ENCODE measurements at places on chromosomes 13 and 19. TPM values are rescaled to one million over a fixed set of nuclear protein-coding genes. Genes with fewer than 3 reads are reported as not detected.

DNA sequence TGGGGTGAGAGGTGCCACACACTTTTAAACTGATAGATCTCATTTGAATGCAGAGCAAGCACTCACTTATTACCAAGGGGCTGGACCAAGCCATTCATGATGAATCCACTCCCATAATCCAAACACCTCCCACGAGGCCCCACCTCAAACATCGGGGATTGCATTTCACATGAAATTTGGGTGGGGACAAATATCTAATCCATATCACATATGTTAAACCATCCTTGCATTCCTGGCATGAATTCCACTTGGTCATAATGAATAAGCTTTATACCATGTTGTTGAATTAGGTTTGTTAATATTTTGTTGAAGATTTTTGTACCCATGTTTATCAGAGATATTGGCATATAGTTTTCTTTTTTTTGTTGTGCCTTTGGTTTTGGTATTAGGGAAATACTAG lies 1198.7 kb upstream of the ATXN8OS start:
- H3K27ac ChIP-seq, result no peak overlapping the region
- no peak overlapping the region for H3K4me3 ChIP-seq
- H3K36me3 ChIP-seq, result no peaks in the 10 kb centered on the region
- H3K4me1 ChIP-seq, result no peaks in the 10 kb centered on the region

- no peak for DNase-seq
- H3K27ac ChIP-seq, result no peak overlapping the region
- H3K27me3 ChIP-seq, result no peaks in the 10 kb centered on the region
- H3K36me3 ChIP-seq, result no peaks in the 10 kb centered on the region
- no peak overlapping the region for H3K4me3 ChIP-seq
Observed at GRCh38 chr13:80359414-80359777, 18.5 kb upstream of the SPRY2 start.

The ZNF471 gene
- 7.7 TPM for total RNA-seq

The PGLYRP2 gene
- total RNA-seq, result not detected

GRCh38 chr13:61144834-61145593 lies 270.6 kb downstream of the PCDH20 start:
- H3K4me1 ChIP-seq, result peaks cover 19% of the 10 kb centered on the region
- no peaks in the 10 kb centered on the region for H3K36me3 ChIP-seq
- no peaks in the 10 kb centered on the region for H3K27me3 ChIP-seq
- no peak overlapping the region for H3K27ac ChIP-seq

DNA sequence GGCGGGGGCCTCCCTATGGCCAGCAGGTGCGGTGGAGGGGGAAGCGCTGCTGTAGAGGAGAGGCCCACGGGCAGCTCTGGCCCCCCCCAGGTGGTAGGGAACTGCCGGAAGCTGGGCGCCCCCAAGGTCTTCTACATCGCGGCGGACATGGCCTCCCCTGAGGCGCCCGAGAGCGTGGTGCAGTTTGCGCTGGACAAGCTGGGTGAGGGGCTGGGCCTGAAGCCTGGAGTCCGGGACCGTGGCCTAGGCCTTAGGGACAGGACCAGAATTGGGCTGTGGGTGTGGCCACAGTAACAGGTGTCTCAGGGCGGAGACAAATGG lies 3.8 kb upstream of the RPL36 start:
- no peaks in the 10 kb centered on the region for H3K27me3 ChIP-seq
- H3K27ac ChIP-seq, result peak overlapping the region; percentile 75
- H3K4me1 ChIP-seq, result peaks cover under 1% of the 10 kb centered on the region
- no peak for DNase-seq
- H3K4me3 ChIP-seq, result peak overlapping the region; percentile 66

The FAM83E gene
- total RNA-seq, result not detected

GRCh38 chr13:39494006-39494405 lies 109.0 kb downstream of the LHFPL6 start:
- H3K27me3 ChIP-seq, result no peaks in the 10 kb centered on the region
- H3K36me3 ChIP-seq, result no peaks in the 10 kb centered on the region
- no peak overlapping the region for H3K27ac ChIP-seq

The C13orf42 gene
- not detected for total RNA-seq

DNA sequence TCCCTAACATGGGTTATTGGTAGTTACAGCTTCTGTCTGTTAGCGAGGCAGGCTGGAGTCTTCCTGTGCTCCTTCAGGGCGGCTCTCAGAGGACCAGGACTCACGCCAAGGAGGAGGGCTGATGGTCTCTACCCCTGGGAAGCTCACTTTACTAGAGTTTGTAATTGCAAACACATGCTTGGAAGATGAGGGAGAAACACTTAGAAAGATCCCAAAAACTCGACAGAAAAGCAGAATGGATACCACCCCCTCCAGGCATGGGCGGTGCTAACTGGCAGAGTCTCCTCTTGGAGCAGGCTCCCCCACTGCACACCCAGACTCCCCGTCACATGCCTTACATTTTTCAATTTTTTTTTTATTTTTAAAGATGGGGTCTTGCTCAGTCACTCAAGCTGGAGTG lies 62.0 kb downstream of the PARP4 start:
- H3K27ac ChIP-seq, result no peak overlapping the region
- no peaks in the 10 kb centered on the region for H3K27me3 ChIP-seq

DNA sequence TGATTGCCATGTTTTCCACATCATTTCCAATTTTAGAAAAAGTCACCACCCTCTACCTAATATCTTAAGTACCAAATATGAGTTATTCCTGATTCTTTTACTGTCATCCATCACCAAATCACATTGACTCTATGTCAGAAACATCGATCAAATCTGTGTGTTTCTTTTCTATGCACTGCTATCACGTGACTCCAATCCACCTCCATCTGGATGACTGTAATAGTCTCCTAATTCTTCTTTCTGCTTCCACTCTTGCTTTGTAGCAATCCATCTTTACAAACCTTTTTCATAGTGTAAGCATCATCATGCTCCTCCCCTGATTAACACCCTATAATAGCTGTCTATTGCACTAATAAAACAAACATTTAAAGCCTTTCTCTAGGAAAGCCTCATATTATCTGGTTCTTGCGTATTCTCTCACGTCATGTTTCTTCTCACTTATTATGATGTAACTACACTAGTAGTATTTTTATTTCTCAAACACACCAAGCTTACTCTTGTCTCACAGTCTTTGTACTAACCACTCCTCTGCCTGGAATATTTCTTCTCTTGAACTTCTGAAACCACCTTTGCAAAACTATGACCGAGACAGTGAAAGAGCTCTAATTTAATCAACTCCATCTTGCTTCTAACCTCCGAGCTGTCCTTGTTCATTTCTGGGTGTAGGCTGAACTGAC lies 10.7 kb upstream of the FPR3 start:
- peaks cover 17% of the 10 kb centered on the region for H3K4me1 ChIP-seq

DNA sequence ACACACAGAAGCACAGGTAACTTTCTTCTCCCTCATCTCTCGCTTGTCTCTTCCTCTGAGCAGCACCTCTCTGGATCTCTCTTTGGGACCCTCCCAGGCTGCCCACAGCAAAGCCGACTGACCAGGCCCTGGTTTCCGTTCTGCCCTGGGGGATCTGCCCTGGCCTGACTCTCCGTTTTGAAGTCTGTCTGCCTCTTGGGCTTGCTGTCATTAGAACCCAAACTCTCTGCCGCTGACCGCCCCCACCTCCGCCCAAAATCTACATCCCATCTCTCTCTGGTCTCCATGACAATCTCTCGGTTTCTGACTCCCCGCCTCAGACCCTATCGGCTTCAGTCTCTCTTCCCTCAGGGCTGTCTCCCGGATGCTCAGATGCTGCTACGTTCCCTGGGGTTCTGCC lies 6.9 kb downstream of the KCNC3 start:
- no peaks in the 10 kb centered on the region for H3K36me3 ChIP-seq
- H3K27ac ChIP-seq, result no peak overlapping the region
- DNase-seq, result no peak
- peaks cover 26% of the 10 kb centered on the region for H3K27me3 ChIP-seq
- no peak overlapping the region for H3K4me3 ChIP-seq

DNA sequence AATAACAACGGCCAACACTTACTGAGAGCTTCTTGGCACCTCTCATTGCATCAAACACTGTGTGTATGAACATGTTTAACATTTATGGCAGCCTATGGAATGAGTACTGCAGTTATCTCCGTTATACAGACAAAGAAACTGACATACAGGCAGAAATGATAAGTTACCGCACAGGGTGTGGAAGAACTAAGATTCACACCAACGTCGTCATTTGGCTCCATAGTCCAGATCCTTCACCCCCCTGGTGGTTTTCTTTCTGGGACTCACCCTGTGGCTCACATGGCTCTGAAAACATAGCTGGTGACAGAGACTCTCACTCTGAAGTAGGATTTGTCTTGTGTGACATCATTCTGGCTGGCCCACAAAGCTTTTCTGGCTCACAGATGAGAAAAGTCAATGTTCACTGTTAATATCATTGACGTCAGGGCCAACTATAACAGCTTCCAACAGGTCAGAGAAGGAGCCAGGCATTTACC lies 230.1 kb downstream of the DLEU7 start:
- no peaks in the 10 kb centered on the region for H3K27me3 ChIP-seq
- no peaks in the 10 kb centered on the region for H3K4me1 ChIP-seq
- H3K36me3 ChIP-seq, result no peaks in the 10 kb centered on the region
- DNase-seq, result no peak

DNA sequence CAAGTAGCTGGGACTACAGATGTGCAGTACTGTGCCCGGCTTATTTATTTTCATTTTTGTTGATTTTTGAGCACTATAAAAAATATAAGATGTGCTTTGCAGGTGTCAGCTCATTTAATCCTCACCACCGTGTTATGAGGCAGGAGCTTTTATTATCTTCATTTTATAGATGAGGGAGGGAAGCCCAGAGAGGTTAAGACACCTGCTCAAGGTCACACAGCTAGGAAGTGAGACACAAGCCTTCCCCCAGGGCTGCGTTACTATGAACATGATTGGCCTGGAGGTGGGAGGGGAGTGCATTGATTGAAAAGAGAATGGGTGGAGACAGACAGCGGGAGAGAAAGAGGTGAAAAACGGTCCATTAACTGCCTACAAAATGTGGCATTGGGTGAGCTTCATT lies 7.2 kb downstream of the ANKRD24 start:
- H3K4me3 ChIP-seq, result no peak overlapping the region
- H3K27me3 ChIP-seq, result peaks cover 18% of the 10 kb centered on the region
- no peak for DNase-seq
- H3K36me3 ChIP-seq, result no peaks in the 10 kb centered on the region
- H3K27ac ChIP-seq, result no peak overlapping the region

- H3K4me3 ChIP-seq, result no peak overlapping the region
- H3K27ac ChIP-seq, result no peak overlapping the region
- no peak for DNase-seq
- H3K36me3 ChIP-seq, result no peaks in the 10 kb centered on the region
Observed at GRCh38 chr19:7645163-7645562, 8.3 kb downstream of the STXBP2 start.

GRCh38 chr13:27355894-27356293 lies 68.5 kb upstream of the GTF3A start:
- no peak overlapping the region for H3K4me3 ChIP-seq
- no peak for DNase-seq
- peaks cover 5% of the 10 kb centered on the region for H3K27me3 ChIP-seq
- H3K4me1 ChIP-seq, result no peaks in the 10 kb centered on the region

DNA sequence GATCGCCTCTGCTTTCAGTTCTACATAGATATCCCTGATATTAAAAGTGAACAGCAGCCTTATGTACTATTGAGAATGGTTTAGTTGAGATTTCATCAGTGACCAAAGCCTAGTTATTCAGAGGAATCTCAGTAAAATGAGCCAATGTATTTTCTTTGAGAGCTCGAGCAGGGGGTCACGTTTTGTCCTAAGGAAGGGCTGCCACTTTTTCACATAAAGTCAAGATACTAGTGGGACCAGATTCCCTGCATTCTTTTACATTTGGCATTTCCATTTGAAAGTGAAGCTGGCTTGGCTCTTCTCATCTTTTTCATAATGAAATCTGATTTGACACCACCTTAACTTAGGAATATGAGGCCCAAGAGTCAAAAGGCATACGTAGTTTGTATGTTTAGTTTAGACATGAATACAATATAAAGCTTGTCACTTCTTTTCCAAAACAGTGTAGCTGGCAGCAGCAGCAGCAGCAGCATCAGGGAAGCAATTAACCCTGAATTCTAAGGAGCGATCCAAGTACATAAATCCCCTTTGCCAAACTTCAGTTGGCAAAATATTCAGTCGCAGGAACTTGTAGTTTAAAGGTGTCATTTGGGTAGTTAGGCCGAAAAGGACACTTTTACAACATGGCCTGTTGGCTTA lies 1752.2 kb upstream of the PCDH20 start:
- no peak for DNase-seq
- H3K36me3 ChIP-seq, result no peaks in the 10 kb centered on the region
- no peak overlapping the region for H3K4me3 ChIP-seq
- no peak overlapping the region for H3K27ac ChIP-seq
- H3K4me1 ChIP-seq, result no peaks in the 10 kb centered on the region

The PLK5 gene
- total RNA-seq, result not detected

DNA sequence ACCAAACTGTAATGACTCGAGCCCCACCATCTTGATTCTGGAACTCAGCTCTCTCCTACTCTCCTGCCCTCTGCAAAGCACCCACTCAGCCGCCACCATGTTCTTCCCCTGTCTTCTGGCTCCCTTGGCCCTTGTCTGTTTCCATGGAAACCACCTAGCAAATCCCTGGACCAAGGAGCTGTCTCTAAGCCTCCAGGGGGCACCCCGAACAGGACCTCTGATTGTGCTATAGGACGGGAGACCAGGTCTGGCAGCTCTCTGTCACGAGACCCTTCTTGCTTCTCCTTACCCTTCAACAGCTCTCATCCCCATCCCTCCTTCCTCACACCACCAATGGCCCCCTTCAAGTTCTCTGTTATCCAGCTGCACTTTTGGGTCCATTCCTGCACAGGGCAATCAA lies 277.7 kb upstream of the ZNF507 start:
- H3K27me3 ChIP-seq, result no peaks in the 10 kb centered on the region
- no peak overlapping the region for H3K27ac ChIP-seq
- DNase-seq, result no peak
- H3K4me3 ChIP-seq, result no peak overlapping the region
- H3K36me3 ChIP-seq, result no peaks in the 10 kb centered on the region

The PTGER1 gene
- not detected for total RNA-seq

The PRDX2 gene
- total RNA-seq, result 764 TPM

GRCh38 chr19:6534451-6535093 lies 3.7 kb downstream of the TNFSF9 start:
- no peaks in the 10 kb centered on the region for H3K36me3 ChIP-seq
- peaks cover 21% of the 10 kb centered on the region for H3K4me1 ChIP-seq
- H3K27me3 ChIP-seq, result peaks cover 54% of the 10 kb centered on the region

- DNase-seq, result no peak
- H3K4me3 ChIP-seq, result no peak overlapping the region
- H3K36me3 ChIP-seq, result no peaks in the 10 kb centered on the region
- peaks cover 18% of the 10 kb centered on the region for H3K4me1 ChIP-seq
Observed at GRCh38 chr13:27658546-27658945, 36.9 kb downstream of the POLR1D start.

GRCh38 chr19:13138916-13139198 lies 11.3 kb downstream of the STX10 start:
- peaks cover 2% of the 10 kb centered on the region for H3K4me1 ChIP-seq
- no peak for DNase-seq
- no peak overlapping the region for H3K4me3 ChIP-seq
- no peak overlapping the region for H3K27ac ChIP-seq
- peaks cover 75% of the 10 kb centered on the region for H3K36me3 ChIP-seq

- H3K27me3 ChIP-seq, result peaks cover 28% of the 10 kb centered on the region
- no peaks in the 10 kb centered on the region for H3K4me1 ChIP-seq
- DNase-seq, result no peak
- H3K27ac ChIP-seq, result no peak overlapping the region
Observed at GRCh38 chr19:17834350-17835181, 13.2 kb downstream of the JAK3 start.

Data from heart right ventricle (tissue), 16 donors.